ENCODE measurements at places on chromosomes 2 and 18.

GRCh38 chr18:69871363-69871762 is 76.3 kb downstream of the CD226 start:
- H3K36me3 ChIP-seq: no peaks in the 10 kb centered on the region
- no peaks in the 10 kb centered on the region for H3K27me3 ChIP-seq
- DNase-seq: no peak
- H3K4me3 ChIP-seq: no peak overlapping the region

- H3K4me1 ChIP-seq: no peaks in the 10 kb centered on the region
- H3K27me3 ChIP-seq: no peaks in the 10 kb centered on the region
- no peaks in the 10 kb centered on the region for H3K36me3 ChIP-seq
- DNase-seq: no peak
- H3K4me3 ChIP-seq: no peak overlapping the region
These were observed 1506.6 kb downstream of the LRP1B start for GRCh38 chr2:140624200-140624599.

DNA sequence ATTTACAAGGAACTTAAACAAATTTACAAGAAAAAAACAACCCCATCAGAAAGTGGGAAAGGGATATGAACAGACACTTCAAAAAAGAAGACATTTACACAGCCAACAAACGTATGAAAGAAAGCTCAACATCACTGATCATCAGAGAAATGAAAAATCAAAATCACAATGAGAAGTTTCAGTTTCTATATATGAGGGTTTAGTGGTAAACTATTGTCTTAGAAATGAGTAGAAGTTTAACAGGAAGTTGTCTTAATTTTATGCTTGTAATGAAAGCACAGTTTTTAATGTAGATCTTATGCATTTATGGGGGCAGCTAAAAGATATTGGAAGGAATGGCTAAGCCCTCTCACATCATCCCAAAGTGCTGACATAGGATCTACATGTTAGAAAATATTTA is 325.4 kb downstream of the ERBB4 start:
- no peaks in the 10 kb centered on the region for H3K4me1 ChIP-seq
- no peaks in the 10 kb centered on the region for H3K36me3 ChIP-seq
- H3K27me3 ChIP-seq: no peaks in the 10 kb centered on the region
- H3K4me3 ChIP-seq: no peak overlapping the region
- no peak for DNase-seq

DNA sequence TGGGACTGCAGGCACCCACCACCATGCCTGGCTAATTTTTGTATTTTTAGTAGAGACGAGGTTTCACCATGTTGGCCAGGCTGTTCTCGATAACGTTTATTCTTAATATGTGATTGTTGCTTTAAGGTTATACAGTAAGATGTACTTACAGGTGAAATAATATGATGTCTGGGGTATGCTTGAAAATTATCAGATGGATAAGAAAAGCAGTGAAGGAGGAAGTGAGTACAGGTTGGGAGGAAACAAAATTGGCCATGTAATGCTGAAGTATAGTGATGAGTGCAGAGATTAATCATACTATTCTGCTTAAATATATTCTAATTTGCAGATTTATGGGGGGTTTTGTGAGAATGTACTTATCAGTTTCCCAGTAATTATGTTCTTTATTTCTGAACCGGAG is 3.0 kb downstream of the GCC2 start:
- no peak for DNase-seq
- H3K27ac ChIP-seq: no peak overlapping the region
- H3K27me3 ChIP-seq: no peaks in the 10 kb centered on the region
- peaks cover 55% of the 10 kb centered on the region for H3K36me3 ChIP-seq
- H3K4me3 ChIP-seq: no peak overlapping the region
- H3K4me1 ChIP-seq: peaks cover 23% of the 10 kb centered on the region

- H3K4me3 ChIP-seq: no peak overlapping the region
- DNase-seq: no peak
- peaks cover 91% of the 10 kb centered on the region for H3K4me1 ChIP-seq
- H3K36me3 ChIP-seq: peaks cover 10% of the 10 kb centered on the region
These were observed 105.0 kb upstream of the SMAD7 start for GRCh38 chr18:49055754-49056172.

DNA sequence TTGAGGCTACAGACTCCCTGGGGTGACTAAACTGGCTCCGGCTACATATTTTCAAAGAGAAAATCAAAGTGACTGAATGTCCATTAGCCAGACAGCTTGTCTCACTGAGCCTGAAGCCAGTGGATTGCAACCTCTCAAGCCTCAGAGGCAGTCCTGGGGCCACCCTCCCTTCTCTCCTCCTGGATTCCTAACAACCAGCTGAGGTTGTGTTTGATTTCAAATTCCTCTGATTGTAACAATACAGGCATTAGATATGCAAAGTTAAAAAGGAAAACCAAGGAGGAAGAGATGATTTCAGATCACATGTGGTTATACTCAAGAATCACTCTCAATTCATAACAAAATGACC is 101.0 kb upstream of the LMAN1 start:
- H3K36me3 ChIP-seq: no peaks in the 10 kb centered on the region
- no peak overlapping the region for H3K27ac ChIP-seq
- no peak overlapping the region for H3K4me3 ChIP-seq
- H3K27me3 ChIP-seq: peaks cover 3% of the 10 kb centered on the region

DNA sequence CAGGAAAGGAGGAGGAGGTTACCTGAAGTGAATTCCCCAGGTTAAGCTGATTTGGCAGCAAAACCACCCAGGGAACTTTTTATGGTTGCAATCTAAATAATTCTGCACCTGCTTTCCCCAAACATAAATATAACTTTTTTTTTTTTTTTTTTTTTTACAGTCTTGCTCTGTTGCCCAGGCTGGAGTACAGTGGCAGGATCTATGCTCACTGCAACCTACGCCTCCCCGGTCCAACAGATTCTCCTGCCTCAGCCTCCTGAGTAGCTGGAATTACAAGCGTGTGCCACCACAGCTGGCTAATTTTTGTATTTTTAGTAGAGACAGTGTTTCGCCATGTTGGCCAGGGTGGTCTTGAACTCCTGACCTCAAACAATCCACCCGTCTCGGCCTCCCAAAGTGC is 16.1 kb upstream of the PPP1CB start:
- H3K27me3 ChIP-seq: peaks cover 3% of the 10 kb centered on the region
- no peak for DNase-seq
- H3K4me1 ChIP-seq: no peaks in the 10 kb centered on the region
- no peak overlapping the region for H3K27ac ChIP-seq
- H3K36me3 ChIP-seq: no peaks in the 10 kb centered on the region

DNA sequence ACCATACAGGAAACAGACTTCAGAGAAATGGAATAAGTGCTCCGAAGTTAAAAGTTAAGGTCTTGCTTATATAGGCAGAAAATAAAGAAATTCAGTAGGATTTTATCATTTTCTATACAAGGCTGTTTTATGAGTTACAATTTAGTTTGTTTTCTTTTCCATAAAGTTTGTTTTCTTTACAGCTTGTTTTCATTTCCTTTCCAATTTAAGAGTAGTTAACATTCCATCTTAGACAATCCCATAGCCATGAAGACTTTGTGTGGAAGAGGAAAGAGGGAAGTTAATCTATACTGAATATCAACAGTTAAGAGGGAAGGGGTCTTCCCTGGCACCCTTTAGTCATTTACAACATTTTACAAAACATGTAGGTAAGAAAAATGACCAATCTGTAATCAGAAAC is 26.5 kb downstream of the TTC32 start:
- no peak overlapping the region for H3K4me3 ChIP-seq
- no peaks in the 10 kb centered on the region for H3K36me3 ChIP-seq
- no peak for DNase-seq
- no peak overlapping the region for H3K27ac ChIP-seq
